ENCODE measurements at places on chromosomes 6 and 20. TPM values are rescaled to one million over a fixed set of nuclear protein-coding genes. Genes with fewer than 3 reads are reported as not detected.

DNA sequence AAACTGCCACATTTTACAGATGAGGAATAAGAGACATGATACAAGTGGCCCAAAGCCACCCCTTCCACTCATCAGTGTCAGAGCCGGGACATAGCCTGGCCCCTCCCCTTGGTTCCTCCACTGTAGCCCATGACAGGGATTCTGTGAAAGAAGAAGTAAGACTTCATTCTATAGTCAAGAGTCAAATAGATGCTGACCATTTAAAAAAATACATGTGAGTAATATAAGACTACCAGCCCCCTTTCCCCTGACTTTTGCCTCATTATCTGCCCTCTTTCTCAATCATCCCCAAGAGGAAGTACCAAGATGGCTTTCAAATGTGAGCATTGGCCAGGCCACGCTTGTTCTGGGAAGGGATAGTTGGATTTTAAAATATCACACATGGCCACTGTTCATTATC is 57.8 kb upstream of the TAB2 start:
- H3K27ac ChIP-seq, result no peak overlapping the region
- DNase-seq, result no peak
- H3K4me1 ChIP-seq, result peaks cover 13% of the 10 kb centered on the region
- H3K36me3 ChIP-seq, result no peaks in the 10 kb centered on the region
- H3K27me3 ChIP-seq, result no peaks in the 10 kb centered on the region

DNA sequence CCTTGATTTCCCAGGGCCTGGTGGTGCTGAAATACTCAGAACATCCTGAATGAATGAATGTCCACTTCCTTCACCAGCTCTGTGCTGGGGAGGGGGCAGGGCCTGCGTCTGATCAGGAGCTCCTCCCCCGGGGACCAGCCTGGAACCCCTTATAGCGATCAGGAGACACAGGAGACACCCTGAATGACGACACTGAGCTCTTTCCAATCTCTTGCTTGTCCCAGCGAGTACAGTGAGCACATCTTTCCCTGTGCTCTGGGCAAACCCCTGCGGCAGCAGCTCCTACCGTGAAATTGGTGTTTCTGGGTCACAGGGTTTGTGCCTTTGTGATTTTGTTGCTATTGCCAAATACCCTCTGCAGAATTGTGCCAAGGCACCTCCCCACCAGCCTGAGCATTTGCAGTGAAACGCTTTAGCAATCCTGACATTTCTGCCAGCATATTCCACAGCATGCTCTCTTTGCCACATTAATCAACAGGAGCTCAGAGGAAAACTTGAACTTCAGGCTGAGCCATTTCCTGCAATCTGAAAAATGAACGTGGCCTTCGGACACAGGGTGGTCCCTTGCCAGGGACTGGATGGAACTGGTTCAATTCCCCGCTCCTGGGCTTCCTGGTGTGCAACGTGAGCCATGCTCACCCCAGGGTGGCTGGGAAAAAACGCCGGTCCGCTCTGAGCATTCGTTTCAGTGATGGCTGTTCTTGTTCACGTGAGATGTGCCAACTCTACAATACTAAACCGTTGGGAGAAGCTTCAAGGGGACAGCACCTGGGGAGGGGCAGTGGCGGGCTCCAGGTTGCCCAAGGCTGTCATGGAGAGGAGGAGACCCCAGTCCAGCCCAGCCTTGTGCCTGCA is 23.1 kb upstream of the MRGBP start:
- no peak overlapping the region for H3K4me3 ChIP-seq
- H3K36me3 ChIP-seq, result no peaks in the 10 kb centered on the region
- DNase-seq, result no peak
- H3K4me1 ChIP-seq, result peaks cover 31% of the 10 kb centered on the region
- H3K27ac ChIP-seq, result no peak overlapping the region

DNA sequence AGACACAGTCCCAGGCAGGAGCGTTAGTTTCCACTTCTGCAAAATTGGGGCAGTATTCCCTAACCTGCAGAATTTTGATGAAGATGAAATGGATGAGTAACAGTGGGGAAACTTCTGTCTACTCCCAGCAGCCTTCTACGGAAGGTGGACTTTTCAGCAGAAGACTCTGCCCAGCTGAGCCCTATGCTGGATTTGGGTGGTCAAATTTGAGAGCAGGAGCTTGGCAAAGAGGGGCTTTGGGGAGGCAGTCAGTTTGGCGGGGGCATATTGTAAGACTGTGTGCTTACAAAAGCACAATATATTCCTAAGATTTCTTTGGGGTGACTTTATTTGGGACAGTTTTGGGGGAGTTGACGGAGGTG is 5.4 kb upstream of the SDCBP2 start:
- peaks cover 13% of the 10 kb centered on the region for H3K36me3 ChIP-seq
- no peaks in the 10 kb centered on the region for H3K27me3 ChIP-seq
- no peak for DNase-seq
- H3K4me3 ChIP-seq, result no peak overlapping the region
- H3K4me1 ChIP-seq, result peaks cover 2% of the 10 kb centered on the region

GRCh38 chr20:32139947-32140346 is 30.4 kb downstream of the TM9SF4 start:
- H3K36me3 ChIP-seq, result peaks cover 83% of the 10 kb centered on the region
- DNase-seq, result no peak

DNA sequence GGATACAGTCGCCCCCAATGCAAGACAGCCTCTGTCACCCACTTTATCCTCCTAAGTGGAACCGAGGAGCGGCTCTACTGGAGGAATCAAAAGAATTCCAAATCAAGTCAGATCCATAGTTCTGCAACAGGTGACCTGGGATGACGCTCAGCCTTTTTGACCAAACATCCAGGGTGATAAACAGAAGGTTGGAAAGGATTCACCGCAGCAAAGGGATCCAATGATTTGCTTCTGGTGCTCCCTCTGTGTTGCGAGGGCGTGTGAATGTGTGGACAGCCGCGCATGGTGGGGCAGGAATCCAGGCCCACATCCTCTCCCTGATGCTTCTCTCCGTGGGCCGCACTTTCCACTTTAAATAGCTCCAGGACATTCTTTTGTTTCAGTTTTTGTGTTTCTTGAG is 116.8 kb upstream of the CDH4 start:
- no peaks in the 10 kb centered on the region for H3K36me3 ChIP-seq
- H3K4me1 ChIP-seq, result no peaks in the 10 kb centered on the region
- DNase-seq, result no peak
- H3K27me3 ChIP-seq, result no peaks in the 10 kb centered on the region
- no peak overlapping the region for H3K27ac ChIP-seq
- no peak overlapping the region for H3K4me3 ChIP-seq

- no peak overlapping the region for H3K27ac ChIP-seq
- DNase-seq, result no peak
- no peak overlapping the region for H3K4me3 ChIP-seq
Measured at GRCh38 chr6:132520953-132521352, 8.0 kb upstream of the STX7 start.

DNA sequence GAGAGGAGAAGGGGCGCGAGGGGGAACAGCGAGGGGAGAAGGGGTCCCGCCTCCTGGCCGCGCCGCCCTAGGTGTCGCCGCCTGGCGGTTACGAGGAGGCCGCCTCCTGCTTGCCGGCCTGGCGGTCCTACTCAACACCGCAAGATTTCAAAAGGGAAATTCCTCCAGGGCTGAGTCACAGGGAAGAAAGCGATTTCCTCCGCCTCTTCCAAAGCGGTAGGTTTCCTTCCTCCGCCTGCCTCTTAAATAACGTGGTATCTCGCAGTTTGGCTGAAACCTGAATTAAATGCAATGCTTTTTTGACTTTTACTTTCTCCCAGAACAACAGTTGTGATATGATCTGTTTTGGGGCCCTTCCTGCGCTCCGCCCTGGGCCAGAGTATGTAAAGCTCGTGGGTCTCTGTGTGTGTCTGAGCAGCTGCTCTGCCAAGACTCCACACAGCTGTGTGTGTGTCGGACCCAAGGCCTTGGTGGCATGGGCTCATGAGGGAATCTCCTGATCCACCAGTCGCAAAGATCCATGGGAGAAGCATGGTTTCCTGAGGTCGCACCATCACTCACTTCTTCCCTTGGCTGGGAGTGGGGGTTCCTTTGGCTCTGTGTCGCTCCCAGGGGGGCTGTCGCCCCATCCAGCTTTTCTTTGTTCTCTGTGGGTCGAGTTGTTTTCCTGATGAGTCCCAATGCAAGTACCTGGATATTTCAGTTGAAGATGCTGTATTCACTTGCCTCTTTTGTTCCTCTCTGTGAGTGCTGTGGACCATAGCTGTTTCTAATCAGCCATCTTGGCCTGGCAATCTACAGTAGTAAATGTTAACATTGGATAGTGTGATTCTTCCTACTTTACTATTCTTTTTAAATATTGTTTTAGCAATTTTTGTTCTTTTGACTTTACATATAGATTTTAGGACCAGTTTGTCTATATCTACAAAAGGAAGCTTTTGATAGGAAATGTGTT is 31.6 kb upstream of the NOTCH4 start:
- H3K27me3 ChIP-seq, result no peaks in the 10 kb centered on the region
- DNase-seq, result peak; percentile 49
- H3K4me3 ChIP-seq, result peak overlapping the region; percentile 25
- H3K27ac ChIP-seq, result peak overlapping the region; percentile 61
- H3K4me1 ChIP-seq, result peaks cover 3% of the 10 kb centered on the region
- H3K36me3 ChIP-seq, result no peaks in the 10 kb centered on the region

DNA sequence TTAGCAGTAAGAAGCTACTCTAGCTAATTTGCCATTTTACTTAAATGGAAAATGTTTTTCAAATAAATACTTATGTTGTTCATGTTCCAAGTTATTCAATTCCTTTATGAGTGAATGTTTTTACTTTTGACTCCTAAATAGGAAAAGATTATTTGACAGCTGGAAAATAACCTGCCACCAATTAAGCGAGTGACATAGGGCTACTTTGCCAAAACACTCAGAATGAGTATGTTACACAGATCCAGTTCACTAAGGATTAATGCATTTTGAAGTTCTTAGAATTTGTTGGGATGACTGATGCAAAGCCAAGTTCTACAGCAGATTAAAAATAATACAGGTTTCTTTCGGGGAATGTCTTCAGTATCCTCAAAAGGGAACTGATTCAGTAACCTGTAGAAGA is 144.4 kb downstream of the ADGRG6 start:
- no peak overlapping the region for H3K27ac ChIP-seq
- DNase-seq, result no peak
- no peaks in the 10 kb centered on the region for H3K4me1 ChIP-seq
- no peak overlapping the region for H3K4me3 ChIP-seq

DNA sequence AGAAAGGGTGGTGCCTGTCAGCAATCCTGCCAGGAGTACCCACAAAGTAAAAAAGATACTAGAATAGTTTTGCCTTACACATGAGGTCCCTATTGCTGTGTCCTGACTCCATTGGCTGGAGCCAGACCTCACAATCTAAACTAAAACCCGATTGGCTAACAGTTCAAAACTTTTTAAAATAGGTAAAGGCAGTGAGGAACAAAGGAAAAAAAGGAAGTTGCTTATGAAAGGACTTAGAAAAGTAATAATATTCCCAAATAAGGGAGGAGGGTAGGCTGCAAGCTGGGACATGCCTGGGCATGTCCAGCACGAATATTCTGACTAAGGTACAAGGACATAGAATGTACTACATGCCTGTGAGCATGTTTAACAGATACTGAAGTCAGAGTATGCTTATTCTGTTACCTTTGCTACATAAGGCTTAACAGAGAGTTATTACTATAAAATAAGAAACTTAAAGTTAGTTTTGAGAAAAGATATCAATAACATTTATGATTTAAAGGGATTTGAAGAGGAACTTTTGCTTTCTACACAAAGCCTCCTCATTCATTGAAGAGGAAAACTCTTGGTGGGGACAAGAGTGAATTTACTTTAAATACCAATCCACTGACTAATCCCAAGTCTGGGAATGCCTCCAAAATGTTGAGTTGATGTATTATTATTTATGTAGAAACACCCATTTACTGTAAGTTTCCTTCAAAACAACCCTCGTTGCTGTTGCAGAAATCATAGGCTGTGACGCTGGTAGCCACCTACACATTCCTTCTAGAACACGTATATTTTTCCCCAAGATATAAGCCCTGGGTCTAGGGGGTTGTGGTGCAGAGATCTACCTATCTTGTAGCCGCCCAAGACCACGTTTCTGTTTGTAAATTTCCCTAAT is 8.2 kb upstream of the MTHFD1L start:
- DNase-seq, result no peak
- H3K27ac ChIP-seq, result peak overlapping the region; percentile 61
- peaks cover 7% of the 10 kb centered on the region for H3K36me3 ChIP-seq
- H3K4me1 ChIP-seq, result peaks cover 10% of the 10 kb centered on the region

GRCh38 chr6:71822625-71823024 is 63.7 kb upstream of the RIMS1 start:
- H3K4me3 ChIP-seq, result no peak overlapping the region
- no peak for DNase-seq
- H3K27me3 ChIP-seq, result no peaks in the 10 kb centered on the region
- H3K4me1 ChIP-seq, result no peaks in the 10 kb centered on the region
- H3K36me3 ChIP-seq, result no peaks in the 10 kb centered on the region

GRCh38 chr6:99345164-99345563 is 4.3 kb downstream of the FAXC start:
- H3K4me1 ChIP-seq, result peaks cover 2% of the 10 kb centered on the region
- no peak for DNase-seq
- peaks cover 25% of the 10 kb centered on the region for H3K27me3 ChIP-seq
- H3K4me3 ChIP-seq, result no peak overlapping the region
- no peak overlapping the region for H3K27ac ChIP-seq

SRMS gene
- 0.05 TPM for total RNA-seq

LCA5 gene
- 1.3 TPM for total RNA-seq

CDH26 gene
- total RNA-seq, result 1.8 TPM

Data from thymus (tissue), 14 donors.